Naive thymus-derived CD8-positive, alpha-beta T cell (primary cell): ENCODE measurements at places on chromosomes 12 and 14. TPM values are rescaled to one million over a fixed set of nuclear protein-coding genes. Genes with fewer than 3 reads are reported as not detected.

GRCh38 chr14:50038398-50039119 lies 77.8 kb downstream of the VCPKMT start:
- DNase-seq = no peak

GRCh38 chr12:11836282-11837151 lies 187.0 kb downstream of the ETV6 start:
- no peak for DNase-seq

- DNase-seq = no peak
These were observed 22.0 kb upstream of the SNRPF start for GRCh38 chr12:95836630-95837239.

The ADGRD1 gene
- not detected for polyA plus RNA-seq

The SLC8A3 gene
- not detected for polyA plus RNA-seq
